AG20443 (cell line): ENCODE measurements at places on chromosomes 16 and 17.

- DNase-seq: no peak
Measured at GRCh38 chr16:10805334-10805733, 13.3 kb downstream of the TVP23A start.

GRCh38 chr16:54215471-54215870, 71.1 kb downstream of the IRX3 start:
- DNase-seq: no peak

DNA sequence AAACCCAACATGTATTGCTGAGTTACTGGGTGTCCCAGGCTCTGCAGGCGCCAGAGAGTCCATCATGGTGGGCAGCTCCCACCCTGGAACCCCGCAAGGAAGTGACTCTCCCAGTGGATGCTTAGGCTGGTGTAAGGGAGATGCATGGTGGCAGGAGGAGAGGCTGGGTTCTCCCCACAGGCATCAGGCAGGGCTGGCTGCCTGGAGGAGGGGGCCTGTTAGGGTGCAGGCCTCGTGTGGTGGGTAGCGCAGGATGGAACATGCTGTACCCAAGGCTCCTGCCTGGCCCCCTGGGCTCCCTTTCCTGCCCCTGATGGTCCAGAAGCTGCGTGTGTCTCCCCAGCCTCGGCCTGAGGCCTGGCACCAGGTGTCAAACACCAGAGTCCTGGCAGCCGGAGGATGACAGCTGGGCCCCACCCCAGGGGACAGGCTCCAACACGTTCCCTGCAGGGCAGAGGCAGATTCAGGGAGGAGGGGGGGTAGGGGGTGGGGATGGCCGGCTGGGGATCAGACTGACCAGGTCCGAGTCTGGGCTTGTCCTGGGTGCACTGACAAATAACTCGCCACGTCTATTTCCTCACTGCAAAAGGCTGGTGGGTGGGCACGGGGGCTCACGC, 40.2 kb upstream of the CIBAR2 start:
- DNase-seq: no peak

DNA sequence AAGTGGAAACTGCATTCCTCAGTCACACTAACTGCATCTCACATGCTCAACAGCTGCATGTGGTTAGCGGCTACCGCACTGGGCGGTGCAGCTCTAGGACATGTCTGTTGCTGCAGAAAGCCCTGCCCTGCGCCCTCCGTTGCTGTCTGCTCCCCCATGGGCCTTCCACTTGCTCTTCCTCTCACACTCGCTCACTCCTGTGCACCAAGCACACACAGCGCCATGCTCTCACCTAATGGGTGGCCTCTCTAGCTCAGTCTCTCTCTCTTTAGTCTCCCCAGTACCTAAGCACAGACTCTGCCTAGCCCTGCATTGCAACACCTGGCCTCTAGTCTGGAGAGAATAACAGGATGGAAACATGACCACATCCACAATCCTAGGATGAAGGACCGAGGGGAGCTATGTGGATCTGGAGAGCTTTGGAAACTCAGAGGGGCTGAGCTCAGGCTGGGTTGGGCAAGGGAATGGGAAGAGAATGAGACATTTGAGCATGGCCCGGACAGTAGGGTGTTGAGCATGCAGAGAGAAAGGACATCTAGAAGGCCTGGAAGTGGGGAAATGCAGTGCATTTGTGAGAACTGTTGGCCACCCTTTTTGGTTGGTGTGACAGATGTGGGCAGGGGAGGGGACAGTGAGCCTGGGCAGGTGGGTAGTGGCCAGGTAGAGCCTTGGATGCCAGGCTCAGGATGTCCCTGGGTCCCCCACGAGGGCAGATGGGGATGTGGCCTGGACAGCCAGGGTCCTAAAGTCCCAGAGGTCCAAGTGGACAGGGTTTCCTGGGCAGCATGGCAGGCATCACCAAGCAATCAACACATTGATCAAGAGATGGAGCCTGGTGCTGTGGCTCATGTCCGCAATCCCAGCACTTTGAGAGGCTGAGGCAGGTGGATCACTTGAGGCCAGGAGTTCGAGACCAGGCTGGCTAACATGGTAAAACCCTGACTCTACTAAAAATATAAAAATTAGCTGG, 16.1 kb downstream of the SGCA start:
- DNase-seq: no peak

GRCh38 chr16:1535391-1536291, 2.2 kb downstream of the TMEM204 start:
- no peak for DNase-seq

DNA sequence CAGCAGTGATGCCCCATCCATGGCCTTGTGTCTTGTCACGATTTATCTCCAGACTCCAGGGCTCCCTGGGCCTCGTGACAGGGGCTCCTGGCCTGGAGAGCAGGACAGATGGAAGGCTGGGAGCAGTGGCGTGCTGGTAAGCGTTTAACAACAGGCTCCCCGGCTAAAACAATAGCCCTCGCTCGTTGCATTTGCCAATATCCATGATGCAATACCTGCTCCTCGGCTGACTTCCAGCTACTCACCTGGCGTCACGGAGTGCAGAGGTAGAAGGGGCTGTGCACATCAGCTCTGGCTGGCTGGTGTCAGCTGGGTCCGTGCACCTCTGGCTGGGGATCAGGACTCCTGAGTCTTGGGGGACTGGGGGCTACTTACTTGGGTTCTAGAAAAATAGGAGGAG, 1.5 kb upstream of the BICDL2 start:
- DNase-seq: no peak

DNA sequence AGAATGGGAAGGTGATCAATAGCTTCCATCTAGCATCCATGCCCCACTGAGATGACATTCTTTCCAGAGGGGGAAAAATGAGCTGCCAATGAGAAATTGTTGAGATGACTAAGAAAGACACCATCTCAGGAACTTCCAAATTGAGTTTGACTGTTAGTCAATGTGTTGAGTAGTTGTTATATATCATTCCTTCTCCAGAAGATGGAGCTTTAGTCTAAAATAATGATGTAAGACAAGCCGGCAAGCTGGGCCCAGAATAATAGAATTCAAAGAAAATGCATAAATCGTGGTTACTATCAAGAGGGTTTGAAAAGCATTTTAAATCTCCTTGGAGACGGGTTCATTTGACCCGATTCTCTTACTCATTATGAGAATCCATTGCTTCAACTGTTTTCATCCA, 71.0 kb upstream of the ATF7IP2 start:
- DNase-seq: no peak

DNA sequence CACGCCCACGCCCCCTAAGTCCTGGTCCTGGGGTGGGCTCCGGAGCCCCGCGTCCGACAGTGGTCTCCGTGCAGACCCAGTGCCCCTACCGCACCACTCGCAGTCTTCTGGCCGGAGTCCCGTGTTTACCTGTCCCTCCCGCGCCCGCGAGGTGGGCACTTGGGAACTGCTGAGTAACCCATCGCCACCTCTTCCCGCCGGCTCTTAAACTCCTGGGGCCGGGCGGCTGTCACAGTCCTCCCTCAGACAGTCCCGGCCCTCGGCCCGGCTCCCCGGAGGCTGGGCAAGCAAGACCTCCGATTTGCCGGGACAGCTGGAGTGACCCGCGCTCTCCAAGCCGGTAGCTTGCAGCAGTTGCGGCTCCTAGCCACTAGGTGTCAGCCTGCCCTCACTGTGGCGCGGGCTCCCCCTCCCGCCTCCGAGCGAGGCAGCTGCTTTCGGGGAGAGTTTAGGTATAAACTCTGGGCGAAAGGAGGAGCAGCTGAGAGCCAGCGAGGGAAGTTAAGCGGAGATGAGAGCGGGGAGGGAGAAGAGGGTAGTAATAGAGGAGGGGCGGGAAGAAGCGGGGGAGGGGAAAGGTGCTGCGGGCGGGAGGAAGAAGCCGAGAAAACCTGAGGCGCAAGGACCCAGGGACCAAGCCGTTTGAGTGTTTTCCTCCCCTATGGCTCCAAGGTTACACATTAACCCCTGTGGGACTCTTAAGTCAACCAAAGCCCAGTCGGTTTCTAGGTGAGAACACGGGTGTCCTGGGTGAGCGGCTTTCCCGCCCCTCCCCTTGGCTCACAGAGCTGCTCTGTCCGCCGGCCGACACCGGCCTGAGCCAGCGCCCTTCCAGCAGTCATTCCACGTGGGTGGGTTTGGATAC, 826 bp upstream of the TLCD1 start:
- peak; percentile 88 for DNase-seq

GRCh38 chr16:83817022-83817421, 9.2 kb downstream of the HSBP1 start:
- DNase-seq: no peak

DNA sequence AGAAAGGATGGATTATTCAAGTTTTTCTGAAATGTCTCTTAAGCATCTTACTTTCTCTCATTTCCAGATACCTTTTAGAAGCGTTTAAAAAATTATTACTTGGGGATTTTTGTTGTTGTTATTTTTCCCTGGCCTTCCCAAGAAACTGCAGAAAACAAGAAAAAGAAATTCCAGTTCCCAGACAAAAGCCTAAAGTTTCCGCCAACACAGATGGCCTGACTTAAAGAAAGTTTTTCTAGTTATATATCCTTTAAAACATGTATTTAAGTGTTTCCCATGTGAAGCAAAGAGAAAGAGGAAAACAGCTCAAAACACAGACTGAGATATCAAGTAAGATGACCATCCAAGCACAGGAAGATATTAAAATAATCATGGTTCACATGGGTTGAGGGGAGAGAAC, 401.7 kb upstream of the MAF start:
- no peak for DNase-seq

GRCh38 chr17:8073627-8074484, 13.7 kb downstream of the ALOX12B start:
- peak; percentile 87 for DNase-seq

DNA sequence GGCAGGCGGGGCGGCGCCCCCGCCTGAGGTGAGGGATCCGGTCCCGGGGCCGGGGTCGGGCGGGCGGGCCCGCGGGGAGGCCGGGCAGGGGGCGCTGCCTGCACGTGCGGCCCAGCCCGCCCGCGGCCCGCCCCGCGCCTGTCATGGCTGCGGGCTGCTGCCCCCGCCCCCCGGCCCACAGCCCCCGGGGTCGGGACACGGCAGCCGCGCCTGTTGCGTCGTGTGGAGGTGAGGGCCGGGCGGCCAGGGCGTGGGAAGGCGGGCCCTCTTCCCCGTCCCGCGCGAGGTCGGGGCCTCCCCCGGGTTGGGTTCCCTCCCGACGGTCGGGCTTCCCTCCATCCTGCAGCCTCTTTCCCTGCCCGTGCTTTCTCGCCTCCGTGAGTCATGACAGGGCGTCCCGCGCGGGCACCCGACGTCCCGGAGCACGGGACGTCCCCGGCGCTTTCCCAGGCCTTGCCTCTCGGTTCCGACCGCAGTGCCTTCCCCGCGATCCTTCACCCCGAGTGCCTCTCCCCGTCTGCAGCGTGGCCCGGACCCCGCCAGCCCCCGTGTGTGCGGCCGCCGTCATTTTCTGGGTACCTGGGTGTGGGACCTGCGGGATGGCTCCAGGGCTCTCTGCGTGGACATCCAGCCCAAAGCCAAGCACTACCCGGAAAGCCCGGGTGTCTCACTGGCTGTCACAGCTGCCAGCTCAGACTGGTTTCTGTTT, 76.7 kb downstream of the CHD9 start:
- DNase-seq: peak; percentile 77

DNA sequence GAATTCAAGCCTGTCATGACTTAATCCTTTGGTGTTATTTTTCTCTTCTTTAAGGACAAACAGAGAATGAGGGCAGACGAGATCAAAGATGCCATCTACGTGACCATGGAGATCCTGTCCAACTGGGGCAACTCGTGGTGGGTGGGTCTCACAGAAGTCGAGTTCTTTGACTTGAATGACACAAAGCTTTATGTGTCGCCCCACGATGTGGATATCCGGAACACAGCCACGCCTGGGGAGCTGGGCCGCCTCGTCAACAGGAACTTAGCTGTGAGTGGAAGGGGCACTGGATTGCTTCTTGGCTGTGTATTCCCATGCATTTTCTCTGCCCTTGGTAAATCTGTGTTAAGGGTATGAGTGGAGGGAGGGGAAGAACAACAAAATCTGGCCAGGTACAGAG, 158.7 kb downstream of the KATNIP start:
- no peak for DNase-seq

GRCh38 chr16:28265822-28266221, 26.5 kb upstream of the SBK1 start:
- no peak for DNase-seq

DNA sequence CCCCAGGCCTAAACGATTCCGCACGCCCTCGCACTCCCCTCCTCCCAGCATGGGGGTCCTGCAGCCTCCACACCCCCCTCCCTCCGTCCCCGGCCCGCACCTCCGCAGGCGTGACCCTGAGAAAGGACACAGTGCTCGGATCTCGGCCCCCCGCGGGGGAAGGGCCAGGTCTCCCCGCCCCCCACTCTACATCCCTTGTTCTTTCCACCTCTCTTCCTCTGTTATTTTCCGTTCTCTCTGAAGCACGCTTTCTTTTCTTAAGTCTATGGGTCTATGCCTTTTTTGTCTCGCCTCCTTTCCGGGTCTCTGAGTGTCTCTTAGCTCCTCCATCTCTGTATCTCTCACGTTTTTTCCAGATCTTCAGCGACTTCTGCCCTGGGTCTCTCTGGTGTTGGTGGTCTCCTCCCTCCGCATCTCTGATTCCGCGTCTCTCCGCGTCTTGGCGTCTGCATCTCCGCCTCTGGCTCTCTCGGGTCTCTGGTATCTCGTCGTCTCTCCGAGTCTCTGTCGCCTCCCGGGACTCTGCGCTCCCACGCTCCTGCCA, 2.1 kb upstream of the HES7 start:
- DNase-seq: no peak

GRCh38 chr17:64599187-64599676, 62.9 kb downstream of the SMURF2 start:
- DNase-seq: no peak

DNA sequence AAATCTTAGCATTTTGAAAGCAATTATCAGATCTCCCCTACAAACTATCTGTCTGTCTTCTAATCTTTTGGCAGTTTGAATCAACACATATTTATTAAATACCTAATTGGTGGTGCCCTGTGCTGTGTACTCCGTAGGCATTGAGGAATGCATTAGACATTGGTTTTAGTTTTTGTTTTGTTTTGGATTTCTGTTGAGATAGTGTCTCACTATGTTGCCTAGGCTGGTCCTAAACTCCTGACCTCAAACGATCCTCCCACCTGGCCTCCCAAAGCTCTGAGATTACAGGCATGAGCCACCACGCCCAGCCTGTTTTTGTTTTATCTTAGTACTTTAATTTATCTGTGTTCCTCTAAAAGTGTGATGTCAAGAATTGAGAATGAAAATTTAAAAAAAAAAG, 124.8 kb upstream of the RBL2 start:
- DNase-seq: no peak

DNA sequence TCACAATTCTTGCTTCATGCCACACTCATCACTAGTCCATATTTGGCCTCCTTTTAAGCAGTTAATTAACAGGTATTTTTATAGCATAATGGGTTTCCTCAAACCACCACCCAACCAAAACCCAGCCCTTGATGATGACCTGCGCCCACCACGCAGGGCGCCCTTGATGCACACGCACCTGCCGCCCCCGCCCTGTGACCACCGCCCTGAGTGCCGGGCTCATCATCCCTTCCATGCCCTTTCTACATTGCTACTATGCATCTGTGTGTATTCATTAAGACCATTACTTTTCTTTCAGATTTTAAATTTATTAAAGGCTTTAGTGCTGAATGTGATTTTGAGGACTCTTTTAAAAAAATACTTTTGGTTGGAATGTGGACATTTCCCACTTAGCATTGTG, 204.8 kb upstream of the CHMP6 start:
- no peak for DNase-seq
